Naive B cell (primary cell): ENCODE measurements at places on chromosomes 13 and 19.

GRCh38 chr19:54030895-54031586 is 32.7 kb downstream of the VSTM1 start:
- DNase-seq: no peak

DNA sequence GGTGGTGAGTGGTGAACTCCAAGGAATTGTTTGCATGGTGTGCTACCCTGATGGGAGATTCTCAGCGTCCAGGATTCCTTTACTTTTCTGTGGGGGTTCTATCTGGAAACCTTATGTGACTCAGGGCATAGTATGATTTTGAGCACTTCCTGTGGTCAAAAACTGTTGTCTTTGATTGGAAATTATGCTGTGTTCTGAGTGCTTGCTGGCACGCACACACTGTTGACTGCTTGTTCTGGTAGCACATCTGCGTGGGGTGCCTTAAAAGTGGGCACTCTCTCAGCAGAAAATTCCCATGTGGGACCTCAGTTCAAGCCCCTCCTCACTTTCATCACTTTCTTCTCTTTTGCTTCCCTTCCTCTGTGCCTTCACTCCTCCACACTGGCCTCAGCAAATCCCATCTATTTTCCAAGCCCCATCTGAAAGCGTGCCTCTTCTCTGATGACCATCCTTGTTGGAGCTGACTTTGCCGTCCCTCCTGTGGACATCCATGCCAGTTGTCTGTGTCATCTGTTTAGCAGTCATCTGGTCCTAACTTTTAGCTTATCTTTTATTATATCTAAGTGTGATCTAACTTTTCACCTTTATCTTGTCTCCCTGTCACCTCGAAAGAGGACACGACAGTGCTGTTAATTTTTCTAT is 56.4 kb upstream of the NPAS1 start:
- no peak for DNase-seq

DNA sequence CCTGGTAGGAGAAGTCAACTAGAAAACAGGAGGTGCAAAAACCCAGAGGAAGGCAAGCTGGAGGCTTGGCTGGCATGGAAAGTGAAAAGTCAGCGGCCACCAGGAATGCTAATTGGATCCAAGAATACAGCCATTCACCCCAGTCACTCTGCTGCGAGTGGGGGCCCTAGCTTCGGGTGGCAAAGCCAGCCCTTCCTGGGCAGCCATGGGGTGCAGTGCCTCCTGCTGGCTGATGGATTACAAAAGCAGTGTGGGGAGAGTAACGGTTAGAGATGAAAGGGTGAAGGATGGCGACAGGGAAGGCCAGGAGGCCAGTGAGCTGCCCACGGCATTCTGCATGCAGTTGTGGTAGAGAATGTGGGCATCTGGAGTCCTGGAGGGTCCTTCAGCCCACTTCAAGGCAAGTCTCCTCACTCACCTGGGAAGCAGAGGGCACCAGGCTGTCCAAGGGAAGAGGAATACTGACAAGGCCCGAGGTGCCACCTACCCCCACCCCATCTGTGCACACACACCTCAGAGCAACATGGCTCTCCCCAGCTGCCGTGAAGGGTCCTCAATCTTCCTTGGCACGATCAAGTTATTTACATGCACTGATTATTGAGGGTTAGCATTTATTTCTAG is 20.3 kb upstream of the EPHX3 start:
- DNase-seq: no peak

- DNase-seq: no peak
These were observed 2.3 kb downstream of the ERF start for GRCh38 chr19:42252365-42253244.

GRCh38 chr19:3707868-3708206 is 347 bp upstream of the TJP3 start:
- no peak for DNase-seq

DNA sequence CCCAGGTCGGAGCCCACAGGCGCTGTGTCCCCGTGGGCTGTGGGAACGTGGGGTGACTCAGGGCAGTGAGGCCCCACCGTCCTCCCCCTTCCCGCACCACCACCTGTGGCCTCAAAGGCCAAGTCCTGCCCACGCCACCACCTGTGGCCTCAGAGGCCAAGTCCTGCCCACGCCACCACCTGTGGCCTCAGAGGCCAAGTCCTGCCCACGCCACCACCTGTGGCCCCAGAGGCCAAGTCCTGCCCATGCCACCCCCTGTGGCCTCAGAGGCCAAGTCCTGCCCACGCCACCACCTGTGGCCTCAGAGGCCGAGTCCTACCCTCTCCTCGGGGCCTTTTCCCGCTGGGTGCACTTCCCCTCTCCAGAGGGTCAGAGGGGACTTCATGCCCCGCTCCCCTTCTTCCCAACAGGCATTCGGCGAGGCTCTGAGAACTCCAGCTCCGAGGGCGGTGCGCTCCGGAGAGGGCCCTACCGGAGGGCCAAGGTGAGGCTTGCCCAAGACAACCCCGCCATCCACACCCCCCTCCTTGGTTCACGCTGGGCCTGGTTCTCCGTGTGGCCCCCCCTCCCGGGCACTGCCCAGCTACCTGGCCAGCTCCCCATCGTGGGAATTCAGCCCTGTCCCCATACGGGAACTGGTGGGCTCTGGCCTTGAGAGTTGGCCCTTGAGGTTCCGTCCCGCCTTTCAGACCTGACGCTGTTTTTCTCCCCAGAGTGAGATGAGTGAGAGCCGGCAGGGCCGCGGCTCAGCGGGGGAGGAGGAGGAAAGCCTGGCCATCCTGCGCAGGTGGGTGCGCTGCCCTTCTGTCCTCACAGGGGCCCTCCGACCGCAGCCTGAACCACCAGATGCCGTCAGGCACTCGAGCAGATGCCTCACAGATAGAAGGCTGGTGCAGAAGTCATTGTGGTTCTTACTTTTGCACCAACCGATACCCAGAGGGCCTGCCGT is 27.4 kb upstream of the F7 start:
- DNase-seq: no peak

DNA sequence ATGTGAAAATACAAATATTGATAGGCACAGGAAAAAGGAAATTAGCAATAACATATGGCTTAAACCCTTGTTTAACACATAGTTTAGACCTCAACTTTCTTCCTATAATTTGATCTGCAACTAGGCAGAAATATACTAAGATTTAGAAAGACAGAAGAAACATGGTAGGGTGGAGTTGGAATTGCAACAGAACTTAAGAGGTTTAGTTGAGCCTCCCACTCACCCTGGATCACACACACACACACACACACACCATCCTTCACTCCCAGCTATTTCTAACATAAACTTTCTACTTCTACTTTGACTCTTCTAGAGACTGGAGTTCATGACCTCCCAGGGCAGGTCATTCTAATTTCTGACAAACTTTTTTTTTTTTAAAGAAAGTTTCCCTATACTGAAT is 47.4 kb downstream of the FLT3 start:
- DNase-seq: no peak

DNA sequence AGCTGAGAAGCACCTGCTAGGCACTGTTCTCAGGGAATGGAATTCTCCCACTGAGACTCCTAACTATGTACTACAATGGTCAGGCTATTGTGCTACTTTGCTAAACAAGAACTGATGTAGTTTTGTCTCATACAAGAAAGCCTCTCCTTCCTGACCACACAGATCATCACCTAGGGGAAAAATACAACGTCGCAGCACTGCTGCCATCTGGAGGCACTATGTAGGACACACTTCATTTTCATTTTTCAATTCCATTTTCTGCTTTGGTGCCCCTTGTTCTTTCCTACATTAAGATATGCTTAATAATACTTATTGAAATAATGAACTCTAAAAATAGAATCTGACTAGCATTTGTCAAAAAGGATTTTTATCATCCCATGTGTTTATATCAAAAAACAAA is 21.1 kb downstream of the PROSER1 start:
- no peak for DNase-seq

DNA sequence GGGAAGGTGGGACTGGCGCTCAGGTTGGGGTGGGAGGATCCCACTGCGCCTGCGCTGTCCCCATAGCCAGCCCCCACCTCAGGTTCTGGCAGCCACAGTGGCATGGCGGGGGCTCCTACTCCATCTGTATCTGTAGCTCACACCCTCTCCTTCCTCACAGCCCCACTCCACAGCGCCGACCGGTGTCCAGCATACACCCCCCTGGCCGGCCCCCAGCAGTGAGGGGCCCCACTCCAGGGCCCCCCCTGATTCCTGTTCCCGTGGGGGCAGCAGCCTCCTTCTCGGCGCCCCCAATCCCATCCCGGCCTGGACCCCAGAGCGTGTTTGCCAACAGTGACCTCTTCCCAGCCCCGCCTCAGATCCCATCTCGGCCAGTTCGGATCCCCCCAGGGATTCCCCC is 6.0 kb downstream of the TMED1 start:
- no peak for DNase-seq

DNA sequence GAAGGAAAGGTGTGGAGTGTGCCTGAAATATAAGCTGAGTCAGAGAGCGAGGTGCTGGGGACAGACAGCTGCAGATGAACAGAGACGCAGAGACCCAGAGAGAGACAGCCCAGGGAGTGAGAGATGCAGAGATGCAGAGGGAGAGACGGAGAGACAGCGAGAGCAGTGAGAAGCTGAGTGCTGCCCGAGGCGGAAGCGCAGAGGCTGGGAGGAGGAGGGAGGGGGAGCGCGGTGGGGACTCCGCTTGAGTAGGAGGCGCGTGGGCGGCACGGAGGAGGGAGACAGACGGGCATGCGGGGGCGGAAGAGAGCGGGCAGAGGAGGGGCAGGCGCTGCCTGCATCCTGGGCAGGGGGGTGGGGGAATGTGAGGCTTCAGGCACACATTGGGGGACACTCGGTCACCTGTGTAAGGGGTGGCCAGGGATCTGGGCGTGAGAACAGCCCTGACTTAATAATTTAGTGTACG is 25.7 kb downstream of the SLC8A2 start:
- peak; percentile 48 for DNase-seq

- no peak for DNase-seq
These were observed 90.5 kb downstream of the STK24 start for GRCh38 chr13:98486412-98486811.

DNA sequence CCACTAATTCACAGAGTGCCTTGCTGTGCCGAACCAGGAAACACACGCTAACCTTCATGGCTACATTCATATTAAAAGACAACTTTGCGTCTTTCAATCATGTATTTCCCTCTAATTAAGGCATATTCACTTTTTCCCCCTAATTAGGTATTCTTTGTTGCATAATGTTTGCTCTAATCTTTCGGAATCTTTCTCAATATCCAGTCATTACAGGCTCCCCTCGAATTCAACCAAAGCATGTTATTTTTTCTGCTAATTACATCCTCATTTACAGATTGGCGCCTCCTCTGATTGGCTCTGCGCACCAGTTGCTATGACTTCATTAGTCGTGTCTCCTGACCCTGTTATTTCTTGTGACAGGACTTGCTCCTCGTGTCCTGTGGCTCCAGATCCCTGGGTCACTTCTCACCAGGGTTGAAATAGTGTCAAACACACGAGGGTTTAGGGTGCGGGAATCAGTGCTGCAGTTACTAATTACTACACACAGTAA is 226.7 kb upstream of the TSHZ3 start:
- DNase-seq: no peak

- no peak for DNase-seq
These were observed 210.1 kb upstream of the SPRY2 start for GRCh38 chr13:80550971-80551441.

- DNase-seq: no peak
These were observed 7.0 kb upstream of the RCN3 start for GRCh38 chr19:49520705-49521319.

GRCh38 chr13:20198781-20199180 is 6.0 kb upstream of the GJB2 start:
- DNase-seq: no peak

DNA sequence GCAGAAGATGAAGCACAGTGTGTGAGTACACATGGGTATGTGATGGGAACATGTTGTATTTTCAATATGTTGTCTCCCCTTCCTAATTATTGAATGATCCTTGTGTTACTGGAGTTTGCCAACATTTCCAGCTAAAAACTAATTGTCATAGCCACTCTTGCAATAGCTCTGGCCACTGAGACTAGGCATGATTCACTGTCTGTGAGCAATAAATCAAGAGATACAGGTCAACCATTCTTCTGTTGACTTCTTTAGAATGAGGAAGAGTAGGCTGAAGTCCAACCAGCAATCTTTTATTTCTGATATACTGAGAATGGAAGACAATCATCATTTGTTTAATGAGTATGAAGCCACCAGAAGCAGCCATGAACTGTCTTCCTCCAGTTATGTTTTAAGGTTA is 413.9 kb downstream of the SLITRK5 start:
- no peak for DNase-seq

DNA sequence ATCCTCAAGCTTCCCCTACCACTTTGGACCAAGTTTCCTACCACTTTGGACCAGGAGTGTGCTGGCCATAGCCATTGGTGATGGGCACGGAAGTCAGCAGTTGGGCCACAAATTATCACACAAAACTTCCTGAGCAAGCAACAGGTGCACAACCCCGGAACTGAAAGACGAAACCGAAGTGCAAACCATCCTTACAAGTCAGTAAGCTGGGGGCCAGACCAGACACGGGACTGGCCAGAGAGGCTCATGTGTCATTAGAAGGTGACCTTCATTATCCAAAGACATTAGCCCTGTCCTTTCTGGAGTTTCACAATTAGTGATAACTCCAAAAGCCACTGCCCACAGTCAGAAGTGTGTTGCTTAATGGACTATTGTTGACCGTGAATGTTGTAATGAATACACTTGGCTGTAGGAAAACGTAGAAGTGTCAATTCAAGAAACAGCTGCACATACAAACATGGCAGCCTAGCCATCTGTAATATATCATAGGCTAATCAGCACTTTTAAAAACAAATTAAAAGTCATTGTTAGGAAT is 244.1 kb upstream of the IRS2 start:
- DNase-seq: no peak

- DNase-seq: peak; percentile 46
These were observed 1.9 kb upstream of the ZNF580 start for GRCh38 chr19:55638864-55639359.

- peak; percentile 69 for DNase-seq
These were observed 428 bp downstream of the RASAL3 start for GRCh38 chr19:15463861-15464371.

DNA sequence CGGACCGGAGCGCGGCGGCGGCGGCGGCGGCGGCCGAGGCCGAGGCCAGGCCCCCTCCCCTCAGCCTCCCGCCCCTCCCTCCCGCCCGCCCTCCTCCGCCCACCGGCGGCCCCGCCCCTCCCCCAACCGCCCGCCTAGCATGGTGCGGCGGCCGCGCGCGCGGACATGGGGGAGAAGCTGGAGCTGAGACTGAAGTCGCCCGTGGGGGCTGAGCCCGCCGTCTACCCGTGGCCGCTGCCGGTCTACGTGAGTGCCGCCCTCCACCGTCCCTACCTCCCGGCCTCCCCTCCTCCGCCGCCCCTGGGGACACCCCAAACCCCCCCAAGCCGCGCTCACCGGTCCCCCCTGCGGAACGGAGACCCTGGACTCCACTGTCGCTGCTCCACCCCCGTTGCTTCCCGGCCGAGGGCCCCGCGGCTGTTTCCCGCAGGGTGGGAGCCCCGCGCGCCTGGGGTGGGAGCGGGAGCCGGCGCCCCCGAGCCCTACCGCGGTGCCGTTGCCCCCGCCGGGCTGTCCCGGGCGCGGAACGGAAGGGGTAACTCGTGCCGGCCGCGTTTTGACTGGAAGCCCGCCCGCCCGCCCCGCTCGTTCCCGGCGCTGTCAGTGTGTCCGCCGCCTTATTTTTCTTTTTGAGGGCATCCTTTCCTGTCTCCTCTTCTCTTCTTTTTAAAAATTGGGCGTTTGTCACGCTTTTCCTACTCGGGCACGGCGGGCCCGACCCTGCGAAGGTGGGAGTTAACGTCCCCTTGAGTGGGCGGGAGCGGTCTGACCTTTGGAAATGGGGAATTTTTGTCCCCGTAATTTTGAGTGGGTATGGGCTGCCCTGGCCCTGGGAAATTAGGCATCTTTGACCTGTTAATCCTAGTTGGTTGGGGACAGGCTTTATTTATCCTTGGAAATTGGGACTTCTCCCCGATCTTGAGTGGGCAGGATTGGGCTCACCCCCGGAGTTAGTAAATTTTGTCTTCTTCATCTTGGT is 576 bp downstream of the DOT1L start:
- DNase-seq: no peak
